NCI-H524 (cell line): ENCODE measurements at places on chromosomes 11 and 22.

GRCh38 chr11:24375931-24376330 is 120.9 kb upstream of the LUZP2 start:
- no peak for DNase-seq

DNA sequence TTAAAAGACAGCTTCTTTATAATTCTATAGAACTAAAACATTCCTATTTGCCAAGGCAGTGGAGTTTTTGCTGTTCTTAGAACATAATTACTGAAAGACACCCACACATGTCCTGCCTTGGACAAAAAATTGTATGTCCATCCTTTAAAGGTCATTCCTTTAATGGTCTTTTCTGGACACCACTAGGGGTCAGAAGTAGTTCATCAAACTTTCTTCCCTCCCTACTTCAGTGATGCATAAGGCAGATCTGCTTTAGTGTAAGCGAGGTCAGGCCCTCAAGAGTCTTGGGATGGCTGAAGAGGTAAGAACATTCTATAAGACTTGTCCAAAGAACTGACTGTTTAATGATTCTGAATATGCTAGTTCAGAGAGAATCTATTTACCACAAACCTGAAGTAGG is 4.3 kb upstream of the OR51V1 start:
- no peak for DNase-seq

DNA sequence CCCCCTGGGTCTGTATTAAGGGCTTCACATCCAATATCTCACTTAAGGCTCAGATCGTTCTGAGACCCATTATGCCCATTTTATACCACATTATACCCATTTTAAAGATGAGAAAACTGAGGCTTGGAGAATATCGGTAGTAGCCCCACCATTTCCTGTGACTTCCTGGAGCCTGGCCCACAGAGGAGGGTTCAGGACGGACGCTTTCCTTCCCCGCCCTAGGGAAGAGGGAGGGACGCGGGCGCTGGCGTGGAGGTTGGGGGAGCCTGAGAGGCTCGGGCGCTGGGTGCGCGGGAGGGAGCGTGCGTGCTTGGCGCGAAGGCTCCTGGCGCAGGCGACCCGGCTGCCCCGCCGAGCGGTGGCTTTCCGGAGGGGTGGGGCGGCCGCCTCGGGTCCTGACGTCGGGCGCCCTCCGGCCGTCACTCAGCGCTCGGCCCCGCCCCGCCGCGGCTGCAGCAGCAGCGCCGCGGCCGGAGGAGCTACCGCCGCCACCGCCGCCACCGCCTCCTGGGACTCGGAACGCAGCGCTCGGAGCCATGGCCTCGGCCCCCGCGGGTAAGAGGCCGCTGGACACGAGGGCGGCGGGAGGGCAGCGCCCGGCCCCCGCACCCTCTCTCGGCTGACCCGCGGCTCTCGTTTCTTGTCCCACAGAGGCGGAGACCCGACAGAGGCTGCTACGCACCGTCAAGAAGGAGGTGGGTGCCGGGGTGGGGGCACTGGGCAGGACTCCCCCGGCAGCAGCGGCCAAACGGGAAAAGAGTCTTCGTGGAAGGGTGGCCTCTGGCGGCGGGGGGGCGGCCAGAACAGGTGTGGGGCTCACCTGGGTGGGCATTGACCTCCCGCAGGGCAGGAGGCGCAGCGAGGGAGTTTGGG is at the start of gene SGSM1:
TSS of gene SGSM1 (plus strand) at position 422 of the 873 bp plus-strand sequence. CDS start at position 537, 115 bp downstream.
- DNase-seq, result peak; percentile 74

DNA sequence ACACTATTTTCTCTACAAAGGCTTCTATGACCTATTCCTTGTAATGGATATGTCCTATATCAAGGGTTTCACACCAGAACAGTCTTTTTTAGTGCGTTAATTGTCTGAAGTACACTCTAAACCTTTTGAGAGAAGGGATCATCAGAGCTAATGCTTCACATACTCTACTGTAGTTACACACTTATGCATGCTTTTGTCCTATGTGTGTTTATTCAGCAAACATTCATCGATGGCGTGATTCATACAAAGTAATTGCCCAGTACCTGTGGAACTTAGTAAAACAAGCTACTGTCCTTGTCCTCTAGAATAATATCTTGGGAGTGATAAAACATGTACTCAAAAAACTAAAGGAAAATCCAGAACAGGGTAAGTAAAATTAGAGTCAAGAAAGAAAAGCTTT is 139.2 kb downstream of the GUCY1A2 start:
- DNase-seq, result no peak

DNA sequence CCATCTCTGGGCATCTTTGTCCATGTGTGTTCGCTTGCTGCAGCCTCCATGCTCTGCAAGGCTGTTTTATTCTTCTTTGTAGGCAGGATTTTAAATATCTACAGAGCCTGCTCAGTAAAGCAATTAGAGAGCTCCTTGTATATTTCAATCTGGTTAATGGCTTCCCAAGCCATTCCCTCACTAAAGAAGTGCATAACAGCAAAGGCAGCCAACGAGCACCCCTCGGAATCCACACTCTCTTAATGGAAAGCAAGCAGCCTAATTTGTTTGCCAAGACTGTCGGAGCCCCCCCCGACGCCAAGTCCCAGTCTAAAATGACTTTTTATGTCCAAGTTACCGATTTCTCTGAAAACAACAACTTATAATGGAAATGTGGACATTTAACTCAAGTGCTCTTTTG is 123.6 kb downstream of the ARL14EP start:
- DNase-seq, result no peak

DNA sequence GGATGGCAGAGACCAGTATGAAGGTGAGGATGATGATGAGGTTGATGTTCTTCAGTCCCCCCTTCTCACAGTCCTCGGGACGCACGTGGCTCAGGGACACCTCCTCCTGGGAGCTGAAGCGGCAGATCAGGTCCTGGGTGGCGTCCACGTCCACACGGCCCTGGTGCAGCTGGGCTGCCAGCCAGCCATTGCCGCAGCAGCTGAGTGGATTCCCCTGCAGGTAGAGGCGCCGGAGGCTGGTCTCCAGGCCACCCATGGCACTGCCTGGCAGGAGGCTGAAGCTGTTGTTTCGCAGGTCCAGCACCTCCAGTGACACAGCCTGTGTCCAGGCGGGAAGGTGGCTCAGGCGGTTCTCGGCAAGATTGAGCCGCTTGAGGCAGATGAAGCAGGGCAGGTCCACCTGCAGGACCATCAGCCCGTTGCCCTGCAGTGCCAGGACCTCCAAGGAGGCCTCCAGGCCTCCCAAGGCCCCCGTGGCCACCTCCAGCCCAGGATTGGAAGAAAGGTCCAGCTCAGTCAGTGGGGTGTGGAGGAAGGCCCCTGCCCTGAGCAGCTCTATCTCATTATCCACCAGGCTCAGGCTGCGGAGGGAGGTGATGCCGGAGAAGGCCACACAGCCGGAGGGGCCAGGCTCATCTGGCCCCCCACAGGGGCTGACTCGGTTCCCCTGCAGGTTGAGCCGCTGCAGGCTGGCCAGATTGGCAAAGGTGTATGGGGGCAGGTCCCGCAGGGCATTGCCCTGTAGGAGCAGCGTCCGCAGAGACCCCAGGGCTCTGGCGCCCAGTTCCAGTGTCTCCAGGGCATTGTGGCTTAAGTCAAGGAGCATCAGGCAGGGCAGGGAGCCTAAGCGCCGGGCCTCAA is 10.6 kb downstream of the LRRC32 start:
- DNase-seq, result no peak

GRCh38 chr22:43897751-43898261 is 6.0 kb upstream of the PNPLA5 start:
- DNase-seq, result no peak

DNA sequence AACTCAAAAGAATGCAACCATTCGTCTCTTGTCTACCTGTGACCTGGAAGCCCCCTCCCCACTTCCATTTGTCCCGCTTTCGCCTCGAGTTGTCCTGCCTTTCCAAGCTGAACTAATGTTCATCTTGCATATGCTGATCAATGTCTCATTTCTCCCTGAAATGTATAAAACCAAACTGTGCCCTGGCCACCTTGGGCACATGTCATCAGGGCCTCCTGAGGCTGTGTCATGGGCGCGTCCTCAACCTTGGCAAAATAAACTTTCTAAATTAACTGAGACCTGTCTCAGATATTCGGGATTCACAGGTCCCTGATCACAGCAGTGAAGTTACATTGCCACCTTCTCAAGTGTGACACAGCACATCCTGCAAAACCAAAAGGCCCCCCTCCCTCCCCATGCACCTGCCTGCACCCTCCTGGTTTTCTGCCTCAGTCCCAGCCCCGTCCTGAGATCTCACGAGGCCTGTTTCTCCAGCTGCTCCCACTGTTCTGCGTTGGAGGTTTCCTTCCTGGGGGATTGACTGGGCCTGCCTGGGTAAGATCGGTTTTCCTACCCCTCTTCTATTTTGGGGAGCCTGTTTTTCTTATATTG is 1328.7 kb downstream of the TBC1D22A start:
- no peak for DNase-seq

DNA sequence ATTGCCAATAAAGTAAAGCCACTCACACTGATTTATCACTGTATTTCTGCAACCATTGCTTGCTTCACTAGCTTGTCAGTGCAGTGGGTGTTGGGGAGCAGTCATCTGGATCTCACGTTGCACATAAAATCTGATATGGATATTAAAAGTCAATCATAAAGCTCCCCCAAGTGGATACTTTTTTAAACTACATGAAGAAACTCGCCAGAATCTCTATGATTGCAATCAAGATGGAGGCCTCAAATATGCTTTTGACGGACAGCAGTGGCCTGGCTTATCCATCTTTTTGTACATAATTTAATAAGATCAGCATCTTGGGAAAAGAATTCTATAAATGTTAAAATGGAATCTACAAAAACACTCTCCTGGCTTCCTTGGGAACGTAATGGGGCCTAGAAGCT is 137.7 kb downstream of the WT1 start:
- peak; percentile 31 for DNase-seq

DNA sequence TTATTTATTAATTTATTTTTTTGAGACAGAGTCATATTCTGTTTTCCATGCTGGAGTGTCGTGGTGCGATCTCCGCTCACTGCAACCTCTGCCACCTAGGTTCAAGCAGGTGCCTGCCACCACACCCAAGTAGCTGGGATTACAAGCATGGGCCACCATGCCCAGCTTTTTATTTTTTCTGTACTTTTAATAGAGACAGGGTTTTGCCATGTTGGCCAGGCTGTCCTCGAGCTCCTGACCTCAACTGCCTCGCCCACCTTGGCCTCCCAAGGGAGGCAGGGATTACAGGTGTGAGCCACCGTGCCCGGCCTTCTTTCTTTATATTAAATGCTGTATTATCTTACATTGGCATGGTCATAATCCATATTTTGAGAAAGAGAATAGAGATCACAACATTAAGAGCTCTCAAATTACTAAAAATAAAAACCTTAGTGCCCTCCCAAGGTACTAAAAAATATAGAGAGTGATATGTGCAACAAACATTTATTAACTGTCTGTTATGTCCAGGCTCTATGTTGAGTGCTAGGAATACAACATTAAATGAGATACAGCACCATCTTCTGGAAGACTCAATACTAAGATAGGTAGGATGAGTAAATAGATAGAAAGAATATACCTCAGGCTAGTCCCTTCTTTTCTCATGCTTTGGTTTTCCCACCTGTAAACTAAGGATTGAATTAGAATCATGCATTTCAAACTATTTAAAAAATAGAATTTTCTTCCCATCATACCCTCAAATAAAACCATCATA is 84.1 kb downstream of the BBOX1 start:
- DNase-seq, result no peak

GRCh38 chr11:122656073-122656630 is 630 bp downstream of the UBASH3B start:
- DNase-seq, result peak; percentile 51

DNA sequence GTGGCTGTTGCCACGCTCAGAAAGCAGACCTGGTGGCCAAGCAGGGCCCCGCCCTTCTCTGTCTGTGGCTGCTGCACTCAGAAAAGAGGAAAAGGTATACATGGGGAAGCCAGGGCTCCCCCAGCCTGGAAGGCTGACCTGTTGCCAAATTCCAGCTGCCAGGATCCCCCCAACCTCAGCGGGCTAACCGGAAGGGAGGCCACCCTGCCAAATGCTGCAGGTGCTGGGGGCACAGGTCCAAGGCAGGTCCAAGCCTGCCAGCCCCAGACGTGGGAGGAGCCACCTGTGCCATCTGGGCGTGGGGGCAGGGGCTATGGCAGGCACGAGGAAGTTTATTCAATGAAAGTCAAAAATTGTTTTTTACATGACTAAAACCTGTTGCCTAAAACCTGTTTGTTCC is 2.6 kb downstream of the NPTXR start:
- DNase-seq, result peak; percentile 21
